RCC 7860 (cell line): ENCODE measurements at places on chromosomes 3 and 15.
A peak's percentile ranks its signal among the peaks of the same experiment; 100 is the strongest.

GRCh38 chr15:95715116-95715903 lies 615.2 kb upstream of the NR2F2 start:
- no peak for DNase-seq

GRCh38 chr3:190131329-190131728 lies 10.6 kb upstream of the P3H2 start:
- DNase-seq, result peak; percentile 41

DNA sequence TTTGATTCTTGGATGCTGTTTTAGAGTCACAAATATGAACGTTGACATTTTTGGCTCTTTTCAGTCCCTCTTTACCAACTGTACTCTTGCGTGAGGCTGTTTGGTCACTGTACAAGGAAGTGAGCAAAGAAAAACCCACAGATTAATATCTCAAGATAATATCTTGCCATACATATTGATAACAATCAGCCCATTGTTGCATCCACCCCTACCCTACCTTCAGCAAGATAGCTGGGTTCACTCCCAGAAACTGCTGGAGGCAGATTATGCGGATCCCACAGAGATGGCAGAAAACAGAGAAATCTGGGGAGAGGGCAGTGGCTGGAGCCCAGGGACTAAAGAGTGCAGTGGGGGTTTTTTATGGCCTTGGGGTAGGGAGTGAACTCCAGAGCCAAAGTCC lies 29.9 kb upstream of the MFSD1 start:
- DNase-seq, result no peak

DNA sequence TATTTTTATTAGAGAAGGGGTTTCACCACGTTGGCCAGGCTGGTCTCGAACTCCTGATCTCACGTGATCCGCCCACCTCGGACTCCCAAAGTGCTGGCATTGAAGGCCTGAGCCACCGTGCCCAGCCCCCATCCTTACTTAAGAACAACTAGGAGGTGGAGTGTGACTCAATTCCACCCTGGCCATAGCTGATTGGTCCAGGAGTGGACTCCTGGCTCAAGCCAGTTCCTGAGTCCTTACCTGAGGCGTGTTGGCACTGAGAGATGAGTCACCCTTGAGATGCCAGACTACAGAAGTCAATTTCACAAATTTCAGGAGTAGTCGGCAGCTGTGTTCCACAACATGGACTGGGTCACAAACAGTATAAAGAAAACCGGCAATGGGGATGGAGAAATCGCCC lies 124.2 kb downstream of the SHQ1 start:
- peak; percentile 11 for DNase-seq

DNA sequence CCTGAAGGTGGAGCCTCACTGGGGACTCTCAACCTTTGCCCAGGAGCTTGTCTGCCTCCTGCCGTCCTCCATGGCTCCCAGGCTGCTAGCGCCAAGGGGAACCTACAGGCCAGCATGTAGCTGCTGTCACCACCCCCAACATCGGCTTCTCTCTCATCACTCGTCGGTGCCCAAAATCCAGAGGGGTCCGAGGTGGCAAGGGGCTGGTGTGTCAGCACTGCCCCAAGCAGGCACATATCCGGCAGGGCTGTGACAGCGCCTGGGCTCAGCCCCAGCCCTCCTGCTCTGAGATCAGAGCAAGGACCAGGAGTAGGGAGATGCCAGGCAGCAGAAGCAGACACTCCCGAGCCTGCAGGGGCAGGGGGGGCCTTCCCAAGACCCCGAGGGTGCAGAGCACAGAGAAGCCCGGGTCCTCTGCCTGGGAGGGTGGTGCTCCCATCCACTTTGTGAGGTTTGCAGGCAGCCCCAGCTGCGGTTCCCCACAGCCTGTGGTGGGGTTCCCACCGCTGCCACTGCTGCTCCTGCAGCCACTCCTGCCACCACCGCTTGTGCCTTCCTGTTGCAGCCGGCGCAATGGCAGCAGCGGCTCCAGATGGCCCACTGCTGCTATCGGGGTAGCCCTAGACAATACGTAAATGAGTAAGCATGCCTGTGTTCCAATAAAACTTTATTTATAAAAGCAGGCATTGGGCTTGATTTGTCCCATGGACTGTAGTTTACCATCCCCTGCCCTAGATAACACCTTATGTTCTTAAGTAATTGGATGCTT lies 451.0 kb downstream of the EPHA6 start:
- no peak for DNase-seq

GRCh38 chr3:162337630-162338029 lies 841.0 kb downstream of the OTOL1 start:
- no peak for DNase-seq

DNA sequence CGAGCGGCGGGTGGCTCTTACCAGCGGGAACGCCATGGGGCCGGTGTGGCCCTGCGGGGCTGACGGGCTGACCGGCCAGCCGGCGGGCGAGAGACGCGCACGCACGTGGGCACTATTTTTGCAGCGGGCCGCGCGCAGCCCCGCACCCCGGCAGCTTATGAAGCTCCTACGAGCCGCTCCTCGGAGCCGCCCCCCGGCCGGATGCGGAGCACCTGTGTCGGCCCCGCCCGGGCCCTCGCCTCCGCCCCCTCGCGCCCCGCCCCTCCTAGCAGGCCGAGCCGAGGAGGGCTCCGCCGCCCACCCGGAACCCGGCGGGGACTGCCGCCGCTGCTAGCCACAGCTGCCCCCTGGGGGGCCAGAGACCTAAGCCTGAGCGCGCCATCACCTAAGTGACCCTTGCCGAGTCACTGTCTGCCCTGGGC lies 683 bp upstream of the CPEB1 start:
- no peak for DNase-seq

- DNase-seq, result no peak
Measured at GRCh38 chr3:66259566-66260255, 38.9 kb downstream of the SLC25A26 start.

DNA sequence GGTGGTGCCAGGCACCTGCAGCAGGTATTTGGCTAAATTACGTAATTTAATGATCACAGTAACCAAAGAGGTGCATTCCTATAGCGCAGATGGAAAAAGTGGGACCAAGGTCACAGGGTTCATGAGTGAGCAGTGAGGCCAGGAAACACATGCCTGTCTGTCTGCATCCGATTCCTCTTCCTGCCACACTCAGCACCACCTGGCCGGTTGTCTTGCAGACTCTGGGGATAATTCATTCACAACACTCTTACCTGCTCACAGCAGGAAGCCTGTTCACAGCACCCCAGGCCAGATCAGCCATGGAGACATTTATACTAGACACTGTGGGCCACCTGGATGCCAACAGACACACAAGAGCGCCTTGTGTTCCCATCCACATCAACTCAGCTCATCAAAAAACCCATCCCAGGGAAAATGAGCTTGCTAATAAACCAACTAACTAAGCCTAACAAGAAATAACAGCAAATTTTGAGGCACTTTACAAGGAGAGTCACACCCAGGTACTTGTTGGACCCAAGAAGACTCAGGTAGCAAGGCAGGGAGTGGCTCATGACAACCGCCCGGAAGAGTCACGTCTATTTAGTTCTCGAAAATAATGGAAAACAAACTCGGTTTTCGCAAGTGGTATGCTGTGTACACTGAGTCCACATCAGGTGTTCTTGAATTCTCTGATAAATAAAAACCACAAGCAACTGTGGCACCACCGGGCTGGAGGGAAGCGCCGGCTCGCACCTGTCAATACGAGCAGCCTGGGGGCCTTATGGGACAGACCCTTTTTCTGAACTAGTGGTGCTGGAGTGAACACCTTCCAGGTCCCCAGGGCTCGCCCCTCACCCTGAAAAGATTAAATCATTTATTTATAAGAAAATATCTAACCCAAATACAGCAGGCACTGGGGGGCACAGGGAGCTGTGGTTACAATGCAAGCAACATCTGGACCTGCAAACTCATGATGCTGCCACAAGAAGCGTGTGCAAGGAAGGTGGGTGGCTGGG lies 40.5 kb downstream of the FAM174B start:
- DNase-seq, result no peak

DNA sequence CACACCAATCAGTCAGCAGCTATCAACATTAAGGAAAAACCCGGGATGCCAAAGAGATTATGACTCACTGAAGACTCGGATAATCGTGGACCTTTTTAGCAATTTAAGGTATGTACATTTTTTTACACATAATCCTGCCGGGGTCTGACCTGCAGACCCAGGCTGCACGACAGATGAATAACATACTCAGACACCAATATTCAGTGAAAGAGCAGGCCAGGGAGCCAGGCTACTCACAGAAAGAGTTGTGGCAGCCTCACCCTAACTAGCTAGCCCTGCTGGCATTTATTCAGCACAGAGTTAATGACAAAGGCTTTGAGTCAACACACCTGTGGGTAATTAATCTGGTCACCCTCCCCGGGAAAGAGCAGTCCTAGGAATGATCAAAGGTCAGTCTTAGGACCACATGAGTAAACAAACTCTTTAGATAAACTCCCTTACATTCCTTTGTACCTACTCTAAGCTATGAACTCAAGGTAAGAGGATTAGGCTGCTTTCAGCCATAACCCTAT lies 727.5 kb downstream of the TBL1XR1 start:
- no peak for DNase-seq

GRCh38 chr15:50979041-50979440 lies 70.6 kb downstream of the AP4E1 start:
- no peak for DNase-seq

GRCh38 chr15:64070965-64071851 lies 22.4 kb downstream of the CIAO2A start:
- peak; percentile 78 for DNase-seq
